DND-41 (cell line): ENCODE measurements at places on chromosomes 11 and 22.

GRCh38 chr11:10898003-10898762 is 40.3 kb upstream of the ZBED5 start:
- no peak for DNase-seq

GRCh38 chr11:73029403-73029802 is 112.7 kb downstream of the FCHSD2 start:
- no peak for DNase-seq

DNA sequence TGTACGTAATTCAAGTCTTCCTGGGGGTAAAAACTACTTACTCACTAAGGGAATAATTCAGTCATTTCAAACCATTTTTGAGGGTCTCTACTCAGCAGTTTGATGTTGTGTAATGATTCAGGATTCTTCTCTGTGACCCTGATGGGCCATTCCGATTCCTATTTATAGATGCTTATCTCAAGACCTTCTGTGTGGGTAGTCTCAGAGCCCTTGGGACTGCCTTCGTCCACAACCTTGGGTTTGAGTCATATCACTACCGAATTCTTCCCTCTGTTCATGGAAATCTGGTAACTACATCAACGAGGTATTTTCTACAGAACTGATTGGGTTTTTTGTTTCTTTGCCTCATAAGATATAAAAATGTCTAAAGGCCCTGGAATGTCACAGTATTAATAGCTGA is 14.3 kb upstream of the CBX6 start:
- no peak for DNase-seq

DNA sequence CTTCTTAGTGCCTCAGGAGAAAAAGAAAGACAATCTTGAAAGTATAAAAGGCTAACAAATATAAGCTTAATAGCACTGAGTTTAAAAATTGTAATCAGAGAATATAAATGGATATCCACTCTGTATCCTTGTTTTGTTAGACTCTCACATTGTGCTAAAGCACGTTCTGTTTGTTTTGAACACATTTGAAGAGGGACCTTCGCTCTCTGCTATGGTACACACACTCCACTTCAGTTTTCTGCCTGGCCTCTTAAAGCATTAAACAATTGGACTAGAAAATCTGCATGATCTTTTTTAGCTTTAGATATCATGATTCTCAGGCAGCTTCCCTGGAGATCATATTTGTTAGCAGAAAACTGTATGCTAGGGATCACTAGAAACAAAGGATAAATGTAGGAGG is 40.3 kb upstream of the PGR start:
- no peak for DNase-seq

DNA sequence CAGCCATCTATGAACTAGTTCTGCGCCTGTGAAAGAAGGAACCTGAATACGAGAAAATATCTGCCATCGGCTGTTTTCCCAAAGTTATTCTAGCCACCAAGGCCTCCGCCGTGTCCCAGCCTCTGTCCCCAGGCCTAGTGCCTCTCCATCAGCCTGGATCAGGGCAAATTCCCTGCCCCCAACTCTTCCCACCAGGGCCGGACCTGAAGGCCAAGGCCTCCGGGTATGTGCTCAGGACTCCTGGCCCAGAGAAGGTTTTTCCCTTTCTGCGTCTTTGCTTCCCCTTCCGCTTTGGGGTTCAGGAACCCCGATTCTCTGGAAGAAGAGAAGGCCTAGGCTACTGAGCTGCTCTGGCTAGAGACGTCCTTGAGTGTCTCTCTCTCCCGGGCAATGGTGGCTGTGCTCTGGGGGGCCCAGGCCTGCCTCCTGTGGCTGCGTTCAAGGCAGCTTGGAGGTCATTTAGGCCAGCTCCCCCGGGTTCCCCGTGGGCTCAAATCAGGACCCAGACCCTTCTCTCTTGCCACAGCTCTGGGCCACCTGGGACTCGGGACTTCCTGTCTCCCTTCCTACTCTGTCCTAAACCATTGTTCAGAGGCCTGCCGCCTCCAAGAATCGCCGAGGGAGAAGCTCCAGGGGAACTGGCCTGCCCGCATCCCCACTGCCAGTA is 1.6 kb downstream of the ALX4 start:
- no peak for DNase-seq

GRCh38 chr22:22368516-22368915 is 123.9 kb downstream of the VPREB1 start:
- DNase-seq: no peak

DNA sequence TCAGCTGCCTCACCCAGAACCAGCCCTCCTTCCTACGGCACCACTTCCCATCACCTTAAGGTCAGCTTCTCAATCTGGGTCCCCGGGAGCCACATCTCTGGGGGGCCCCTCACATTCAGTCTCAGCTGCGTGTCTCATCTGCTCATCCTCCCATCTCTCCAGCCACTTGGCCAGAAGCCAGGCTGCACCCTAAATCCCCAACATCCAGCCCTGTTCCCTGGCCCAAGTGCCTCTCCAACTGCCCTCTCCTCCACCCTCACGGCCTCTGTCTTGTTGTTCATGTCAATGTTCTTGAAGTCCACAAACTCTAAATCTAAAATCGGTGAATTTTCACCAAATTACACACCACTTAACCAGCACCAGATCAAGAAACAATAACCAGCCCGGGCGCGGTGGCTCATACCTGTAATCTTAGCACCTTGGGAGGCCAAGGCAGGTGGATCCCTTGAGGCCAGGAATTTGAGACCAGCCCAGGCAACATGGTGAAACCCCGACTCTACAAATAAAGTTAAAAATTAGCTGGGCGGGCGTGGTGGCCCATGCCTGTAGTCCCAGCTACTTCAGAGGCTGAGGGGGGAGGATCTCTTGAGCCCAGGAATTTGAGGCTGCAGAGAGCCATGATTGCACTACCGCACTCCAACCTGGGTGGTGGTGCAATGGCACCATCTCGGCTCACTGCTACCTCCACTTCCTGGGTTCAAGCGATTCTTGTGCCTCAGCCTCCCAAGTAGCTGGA is 33.7 kb downstream of the A4GALT start:
- DNase-seq: no peak

DNA sequence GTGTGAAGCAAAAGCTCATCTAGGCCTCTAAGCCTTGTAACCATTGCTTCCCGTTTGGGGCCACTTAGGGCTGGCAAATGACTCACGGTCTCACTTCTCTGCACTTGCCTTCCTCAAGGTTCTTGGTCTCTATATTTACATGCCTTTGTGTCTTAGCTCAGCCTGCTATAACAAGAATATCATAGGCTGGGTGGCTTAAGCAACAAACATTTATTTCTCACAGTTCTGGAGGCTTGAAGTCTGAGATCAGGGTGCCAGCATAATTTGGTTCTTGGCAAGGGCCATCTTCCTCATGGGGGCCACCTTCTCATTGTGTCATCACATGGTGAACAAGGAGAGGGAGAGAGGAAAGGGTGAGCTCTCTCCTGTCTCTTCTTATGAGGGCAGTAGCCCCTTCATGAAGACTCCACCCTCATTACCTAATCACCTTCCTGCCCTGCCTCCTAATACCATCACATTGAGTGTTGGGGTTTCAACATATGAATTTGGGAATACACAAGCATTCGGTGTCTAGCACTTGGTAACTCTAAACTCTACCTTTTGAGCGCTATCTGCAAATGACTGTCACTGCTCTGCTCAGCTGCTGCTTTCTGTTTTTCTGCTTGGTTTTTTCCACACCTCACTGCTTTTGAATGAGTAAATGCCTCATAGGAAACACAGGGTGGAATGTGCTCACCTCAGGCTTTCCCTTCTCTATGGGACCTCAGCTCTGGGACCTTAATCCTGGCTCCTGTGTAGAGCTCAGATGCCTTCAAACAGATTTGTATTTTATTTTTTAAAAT is 16.2 kb upstream of the ME3 start:
- no peak for DNase-seq

DNA sequence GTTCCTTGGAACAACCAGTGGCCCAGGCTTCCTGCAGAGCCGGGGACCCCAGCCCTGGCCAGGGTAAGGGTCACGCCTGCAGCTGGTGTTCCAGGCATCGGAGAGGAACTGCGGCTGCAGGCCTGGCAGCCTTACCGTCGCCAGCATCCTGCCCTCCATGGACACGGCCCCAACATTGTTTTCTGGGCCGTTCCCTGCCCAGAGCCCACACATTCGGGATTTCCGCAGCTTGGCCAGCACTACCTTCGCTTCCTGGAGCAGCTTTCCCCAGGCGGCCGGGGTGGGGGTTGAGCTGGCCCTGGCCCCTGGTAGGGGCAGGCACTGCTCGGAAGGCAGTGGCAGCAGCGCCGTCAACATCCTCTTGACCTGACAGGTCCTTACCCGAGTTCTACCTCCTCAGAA is 17.7 kb downstream of the TXN2 start:
- no peak for DNase-seq

- DNase-seq: no peak
Observed at GRCh38 chr22:18984564-18984963, 48.5 kb upstream of the PRODH start.

GRCh38 chr11:97557399-97557798 is 1167.6 kb downstream of the JRKL start:
- DNase-seq: no peak

- DNase-seq: no peak
Observed at GRCh38 chr11:31757260-31757835, 53.8 kb downstream of the PAX6 start.

DNA sequence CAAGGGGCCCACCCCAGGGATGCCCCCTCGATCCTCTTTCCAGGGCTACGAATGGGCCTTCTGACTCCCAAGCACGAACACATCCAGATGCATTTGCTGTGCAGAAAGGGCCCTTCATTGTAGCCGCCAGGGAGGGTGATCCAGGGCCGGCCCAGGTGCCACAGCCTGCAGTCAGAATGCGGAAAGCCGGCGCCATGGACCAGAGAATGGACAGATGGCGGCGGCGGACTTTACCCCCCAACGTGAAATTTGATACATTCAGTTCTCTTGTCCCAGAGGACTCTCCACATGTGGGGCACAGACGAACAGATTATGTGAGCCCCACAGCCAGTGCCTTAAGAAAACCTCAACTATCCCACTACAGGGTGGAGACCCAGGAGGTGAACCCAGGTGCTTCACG is 87.2 kb downstream of the KIAA1671 start:
- DNase-seq: no peak

- no peak for DNase-seq
Observed at GRCh38 chr11:8087756-8088155, 6.7 kb downstream of the TUB start.

DNA sequence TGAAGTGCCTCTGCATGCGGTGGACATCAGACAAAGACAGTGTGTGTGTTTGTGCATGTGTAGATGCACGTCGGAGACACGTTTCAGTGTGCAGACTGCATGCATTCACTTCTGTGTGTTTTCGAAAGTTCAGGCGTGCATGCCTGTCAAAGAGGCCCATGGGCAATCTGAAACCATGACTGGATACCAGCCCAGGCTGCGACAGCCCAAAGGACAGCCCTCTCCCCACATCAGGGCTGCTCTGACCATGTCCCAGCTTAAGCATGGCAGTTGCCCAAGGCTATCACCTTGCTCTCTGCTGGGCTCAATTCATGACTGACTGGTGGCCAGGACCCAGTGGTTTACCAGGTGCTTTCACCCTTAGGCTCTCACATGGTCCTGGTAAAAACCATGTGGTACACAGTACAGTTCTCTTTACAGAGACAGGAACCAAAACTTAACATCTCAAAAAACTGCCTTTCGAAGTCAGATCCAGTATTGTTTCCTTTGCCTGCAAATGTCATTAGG is 423.7 kb upstream of the CADM1 start:
- no peak for DNase-seq

- DNase-seq: no peak
Observed at GRCh38 chr22:44305455-44305854, 7.3 kb downstream of the SHISAL1 start.

GRCh38 chr22:47043835-47044721 is 281.6 kb downstream of the TBC1D22A start:
- peak; percentile 32 for DNase-seq

DNA sequence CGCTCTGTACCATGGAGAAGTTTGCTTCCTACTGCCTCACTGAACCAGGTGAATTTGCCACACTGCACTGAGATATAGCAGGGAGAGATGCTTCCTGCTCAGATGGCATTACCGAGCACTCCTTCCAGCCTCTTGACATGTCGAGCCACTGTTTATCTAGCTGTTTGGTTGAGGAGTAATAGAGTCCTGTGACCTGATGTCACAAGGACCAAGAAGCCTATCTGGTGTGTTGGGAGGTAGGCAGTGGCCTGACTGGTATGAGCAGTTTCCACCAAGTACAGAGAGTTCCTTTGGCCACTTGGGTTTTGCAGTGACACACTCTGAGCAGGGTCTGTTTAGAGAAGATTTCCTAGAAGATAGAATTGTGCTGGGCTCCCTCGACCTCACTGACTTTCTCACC is 5.2 kb downstream of the ACAD8 start:
- no peak for DNase-seq

DNA sequence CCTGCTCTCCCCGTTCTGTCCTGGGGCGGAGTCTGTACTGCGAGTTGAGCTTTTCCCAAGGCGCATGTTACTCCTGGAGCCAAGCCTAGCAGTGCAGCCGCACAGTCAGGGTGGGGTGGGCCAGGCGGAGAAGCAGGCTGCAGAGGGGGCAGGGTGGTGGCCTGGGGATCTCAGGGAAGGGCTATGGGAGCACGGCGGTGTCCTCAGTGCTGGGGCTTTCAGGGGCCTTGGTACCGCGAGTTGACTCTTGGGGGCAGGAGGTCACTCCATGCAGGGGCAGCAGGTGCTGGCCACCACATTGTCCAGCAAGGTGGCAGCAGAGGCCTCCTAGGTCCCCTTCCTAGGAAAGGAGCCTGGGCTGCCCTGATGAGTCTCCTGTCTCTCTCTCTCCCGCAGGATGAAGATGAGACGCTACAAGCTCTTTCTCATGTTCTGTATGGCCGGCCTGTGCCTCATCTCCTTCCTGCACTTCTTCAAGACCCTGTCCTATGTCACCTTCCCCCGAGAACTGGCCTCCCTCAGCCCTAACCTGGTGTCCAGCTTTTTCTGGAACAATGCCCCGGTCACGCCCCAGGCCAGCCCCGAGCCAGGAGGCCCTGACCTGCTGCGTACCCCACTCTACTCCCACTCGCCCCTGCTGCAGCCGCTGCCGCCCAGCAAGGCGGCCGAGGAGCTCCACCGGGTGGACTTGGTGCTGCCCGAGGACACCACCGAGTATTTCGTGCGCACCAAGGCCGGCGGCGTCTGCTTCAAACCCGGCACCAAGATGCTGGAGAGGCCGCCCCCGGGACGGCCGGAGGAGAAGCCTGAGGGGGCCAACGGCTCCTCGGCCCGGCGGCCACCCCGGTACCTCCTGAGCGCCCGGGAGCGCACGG is 14.9 kb upstream of the MIEF1 start:
- no peak for DNase-seq

DNA sequence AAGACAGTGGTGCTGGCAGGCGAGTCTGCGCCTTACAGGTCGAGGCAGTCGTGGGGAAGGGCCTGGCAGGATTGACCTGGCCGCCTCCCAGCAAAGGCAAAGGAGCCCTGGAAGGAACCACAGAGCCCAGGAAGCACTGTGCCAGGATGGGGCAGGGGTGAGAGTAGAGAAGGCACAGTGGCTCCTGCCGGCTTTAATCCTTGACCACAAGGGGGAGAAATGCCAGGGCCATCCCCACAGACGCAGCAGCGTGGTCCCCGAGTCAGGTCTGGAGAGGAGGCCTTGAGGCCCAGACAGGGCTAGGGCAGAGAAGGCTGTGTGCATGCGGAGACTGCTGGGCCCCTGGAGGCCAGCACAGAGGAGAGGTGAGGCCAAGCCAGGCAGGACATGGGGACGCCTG is 9.9 kb upstream of the NDUFS8 start:
- DNase-seq: no peak

- no peak for DNase-seq
Observed at GRCh38 chr11:118109231-118109630, 22.5 kb upstream of the SMIM35 start.

GRCh38 chr11:78605296-78605695 is 30.6 kb upstream of the NARS2 start:
- no peak for DNase-seq

- no peak for DNase-seq
Observed at GRCh38 chr11:84681456-84681855, 945.7 kb downstream of the DLG2 start.
